Fibroblast of skin of scalp (primary cell): ENCODE measurements at places on chromosomes 2 and 18.
A peak's percentile ranks its signal among the peaks of the same experiment; 100 is the strongest.

DNA sequence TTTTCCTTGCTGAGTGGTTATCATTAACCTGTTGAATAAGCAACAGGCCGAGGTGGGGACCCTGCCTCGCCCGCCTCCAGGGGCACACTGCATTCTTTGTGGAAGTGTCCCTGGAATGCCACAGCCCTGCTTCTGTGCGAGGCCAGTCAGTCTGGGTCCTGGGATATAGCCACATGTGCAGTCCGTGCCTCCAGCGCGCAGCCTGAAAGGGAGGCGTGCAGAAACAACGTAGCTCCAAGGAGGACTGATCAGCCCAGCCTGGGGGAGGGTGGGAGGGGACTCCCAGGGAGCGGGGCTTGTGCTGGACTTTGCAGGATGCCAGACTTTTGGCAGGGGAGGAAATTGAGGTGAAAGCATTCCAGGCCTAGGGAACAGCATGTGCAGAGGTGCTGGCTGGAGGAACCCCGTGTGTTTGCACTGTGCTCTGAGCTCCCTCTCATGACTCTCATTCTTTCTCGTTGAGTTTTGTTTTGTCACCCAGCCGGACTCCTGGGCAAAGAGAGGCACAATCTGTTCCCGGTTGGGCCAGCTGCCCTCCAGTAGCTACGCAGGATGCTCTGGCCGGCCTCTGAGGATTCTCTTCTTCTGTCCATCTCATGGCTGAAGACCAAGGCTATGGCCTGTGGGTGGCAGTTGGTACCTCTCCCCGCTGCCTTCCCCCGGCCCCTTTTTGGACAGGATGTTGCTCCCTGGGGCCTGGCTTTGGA lies 39.7 kb downstream of the HPCAL1 start:
- no peak for DNase-seq

- no peak for DNase-seq
Observed at GRCh38 chr2:176114930-176115625, 1.5 kb upstream of the HOXD10 start.

DNA sequence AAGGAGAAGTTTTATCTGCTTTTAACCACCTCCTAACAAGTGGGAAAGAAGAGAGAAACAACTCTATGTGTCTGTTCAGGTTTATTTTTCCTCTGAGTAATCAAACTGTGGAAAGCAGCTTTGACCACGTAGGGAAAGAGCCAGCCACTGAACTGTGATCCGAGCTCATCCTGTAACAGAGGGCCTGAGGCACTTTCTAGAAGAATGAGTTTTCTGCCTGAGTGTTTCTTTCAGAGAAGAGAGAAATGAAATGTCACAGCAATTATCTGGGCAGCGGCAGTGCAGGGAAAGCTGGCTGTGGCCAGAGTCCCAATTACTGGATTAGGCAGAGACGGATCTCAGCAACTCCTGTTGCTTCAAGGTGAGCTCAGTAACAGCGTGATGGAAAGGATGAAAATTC lies 151.9 kb downstream of the CD226 start:
- DNase-seq, result no peak

DNA sequence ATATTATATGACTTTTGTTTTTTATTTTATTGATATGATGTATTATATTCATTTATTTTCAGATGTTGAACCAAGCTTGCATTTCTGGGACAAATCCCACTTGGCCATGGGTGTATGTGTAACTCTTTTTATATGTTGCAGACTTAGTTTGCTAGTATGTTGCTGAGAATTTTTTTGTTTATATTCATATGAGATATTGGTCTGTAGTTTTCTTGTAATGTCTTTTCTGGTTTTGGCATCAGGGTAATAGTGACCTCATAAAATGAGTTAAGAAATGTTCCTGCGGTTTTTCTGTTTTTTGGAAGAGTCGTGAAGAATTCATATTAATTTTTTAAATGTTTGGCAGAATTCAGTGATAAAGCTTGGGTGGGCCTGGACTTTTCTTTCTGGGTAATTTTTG lies 88.7 kb downstream of the ASB1 start:
- DNase-seq, result no peak

DNA sequence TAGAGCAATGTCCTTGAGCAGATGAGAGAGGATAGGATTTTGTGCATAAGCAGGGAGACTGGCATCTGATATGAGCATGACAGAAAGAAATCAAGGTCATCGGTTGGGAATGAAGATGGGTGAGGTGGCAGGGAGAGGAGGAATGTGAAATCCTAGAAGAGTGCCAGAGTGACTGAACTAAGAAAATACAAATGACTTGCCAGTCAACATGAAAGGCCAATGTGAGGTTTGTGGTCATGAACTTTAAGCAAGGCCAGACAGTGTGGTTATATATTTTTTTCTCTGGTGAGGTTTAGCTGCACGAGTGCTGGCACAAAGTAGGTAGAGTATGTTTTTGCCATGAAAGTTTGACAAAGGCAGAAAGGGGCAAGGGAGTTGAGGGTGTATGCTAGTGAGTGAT lies 21.2 kb downstream of the QPCT start:
- DNase-seq, result peak; percentile 37
